ENCODE measurements at places on chromosomes 1 and 21. TPM values are rescaled to one million over a fixed set of nuclear protein-coding genes. Genes with fewer than 3 reads are reported as not detected.

DNA sequence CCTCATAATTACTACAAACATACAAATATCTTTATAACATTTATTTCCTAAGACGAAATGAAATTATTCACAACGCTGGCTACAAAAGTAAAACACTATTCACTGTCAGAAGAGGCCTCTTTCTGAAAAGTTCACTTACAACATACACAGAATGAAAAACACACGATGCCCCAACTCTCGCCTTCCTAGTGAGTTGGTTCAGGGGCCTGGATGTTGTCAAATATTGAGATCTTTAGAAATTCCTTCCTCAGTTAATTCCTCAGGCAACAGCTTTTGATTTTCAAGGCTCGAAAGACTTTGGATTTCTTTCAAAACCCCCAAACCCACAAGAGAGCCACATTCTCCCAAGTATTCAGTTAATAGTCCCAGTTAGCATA, 14.2 kb upstream of the KCNE1 start:
- DNase-seq, result no peak

- DNase-seq, result no peak
Measured at GRCh38 chr21:45888386-45889009, 93.1 kb upstream of the COL6A1 start.

Gene PPM1J
- 2.4 TPM for total RNA-seq

DNA sequence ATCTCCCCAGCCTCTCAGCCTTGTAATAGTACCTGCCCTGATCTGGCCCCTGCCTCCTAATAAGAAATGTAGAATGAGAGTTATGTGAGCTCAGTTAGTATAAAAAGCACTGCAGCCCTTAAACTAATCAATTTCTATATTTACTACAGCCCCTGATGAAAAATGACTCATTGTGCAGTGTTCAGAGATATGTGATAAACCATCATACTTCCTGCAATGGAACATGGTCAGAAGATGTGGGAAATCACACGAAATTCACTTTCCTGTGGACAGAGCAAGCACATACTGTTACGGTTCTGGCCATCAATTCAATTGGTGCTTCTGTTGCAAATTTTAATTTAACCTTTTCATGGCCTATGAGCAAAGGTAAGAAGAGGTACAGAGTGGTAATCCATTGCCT, 176.8 kb upstream of the PDE4B start:
- no peak for DNase-seq

DNA sequence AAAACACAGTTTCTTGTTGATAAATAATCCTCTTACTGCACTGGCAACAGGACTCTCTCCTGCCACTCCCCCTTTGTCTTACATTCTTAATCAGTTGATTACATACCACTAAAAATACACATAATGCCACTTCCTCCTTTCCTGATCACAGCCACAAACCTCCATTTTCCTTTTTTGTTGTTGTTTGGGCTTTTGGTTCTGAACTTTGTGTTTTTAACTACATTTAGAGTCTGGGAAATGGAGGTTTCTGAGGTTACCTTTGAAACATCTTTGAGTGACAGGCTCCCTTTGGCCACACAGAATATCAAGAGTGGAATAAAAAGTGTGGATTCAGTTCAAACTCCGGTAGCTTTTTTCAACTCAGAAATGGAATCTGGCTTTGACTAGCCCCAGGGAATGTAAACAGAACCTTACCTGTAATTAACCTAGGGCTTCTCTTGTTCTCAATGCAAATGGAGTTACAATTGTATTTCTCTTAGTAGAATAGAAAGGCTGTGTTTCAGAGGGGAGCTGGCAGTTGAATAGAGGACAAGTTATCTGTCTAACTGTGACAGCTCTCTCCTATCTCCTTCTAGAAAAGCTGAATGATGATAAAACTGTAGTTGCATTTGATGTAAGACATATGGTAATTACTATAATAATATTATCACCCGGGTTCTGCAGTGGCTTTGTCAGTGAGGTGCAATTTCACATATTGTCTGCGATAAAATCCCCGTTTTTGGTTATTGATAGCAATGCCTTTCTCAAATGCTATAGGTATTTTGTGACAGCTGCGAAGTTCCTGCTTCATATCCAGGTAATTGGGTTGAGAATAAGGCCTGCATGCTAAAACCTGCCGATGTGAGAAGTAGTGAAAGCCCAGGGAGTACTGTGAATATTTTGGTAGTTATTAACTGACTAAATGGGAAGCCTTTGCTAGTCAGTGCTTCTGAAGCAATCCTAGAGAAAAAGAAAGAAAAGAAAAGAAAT, 66.9 kb downstream of the ST6GALNAC5 start:
- DNase-seq, result no peak

DNA sequence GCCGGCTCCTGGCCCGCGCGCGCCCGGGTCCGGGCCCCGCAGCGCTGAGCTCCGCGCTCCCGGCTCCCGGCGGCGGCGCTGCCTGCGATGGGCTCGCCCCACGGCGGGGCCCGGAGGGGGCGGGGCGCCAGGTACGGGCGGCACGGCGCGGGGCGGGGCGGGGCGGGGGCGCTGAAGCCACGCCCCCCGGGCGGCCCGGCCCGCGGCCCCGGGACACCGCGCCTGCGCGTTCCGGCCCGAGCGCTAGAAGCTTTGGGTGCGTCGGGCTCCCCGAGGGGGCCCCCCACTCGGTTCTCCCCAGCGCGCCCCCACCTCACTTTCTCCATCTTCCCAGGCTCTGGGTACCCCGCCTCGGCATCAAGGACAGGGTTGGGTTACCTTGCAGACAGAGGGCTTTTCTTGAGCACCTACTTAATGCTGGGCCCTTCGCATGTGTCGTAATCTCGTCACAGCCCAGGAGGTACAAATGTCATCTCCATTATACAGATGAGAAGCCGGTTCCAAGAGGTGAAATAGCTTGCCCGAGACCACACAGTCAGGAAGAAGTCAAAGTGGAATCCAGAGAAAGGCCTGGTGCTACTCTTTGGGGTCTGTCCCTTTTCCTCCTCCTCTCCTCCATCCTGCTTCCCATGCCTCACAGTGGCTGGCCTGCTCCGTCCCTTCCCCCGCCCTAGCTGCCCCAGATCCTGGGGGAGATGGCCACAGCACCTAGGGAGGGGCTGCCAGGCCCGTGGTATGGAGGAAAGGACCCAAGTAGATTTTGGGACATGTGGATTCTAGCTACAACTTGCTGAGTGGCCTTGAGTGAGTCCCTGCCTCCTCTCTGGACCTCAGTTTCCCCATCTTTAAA, 46.5 kb downstream of the RAP1GAP start:
- no peak for DNase-seq

Gene PRKAA2
- 0.10 TPM for total RNA-seq

DNA sequence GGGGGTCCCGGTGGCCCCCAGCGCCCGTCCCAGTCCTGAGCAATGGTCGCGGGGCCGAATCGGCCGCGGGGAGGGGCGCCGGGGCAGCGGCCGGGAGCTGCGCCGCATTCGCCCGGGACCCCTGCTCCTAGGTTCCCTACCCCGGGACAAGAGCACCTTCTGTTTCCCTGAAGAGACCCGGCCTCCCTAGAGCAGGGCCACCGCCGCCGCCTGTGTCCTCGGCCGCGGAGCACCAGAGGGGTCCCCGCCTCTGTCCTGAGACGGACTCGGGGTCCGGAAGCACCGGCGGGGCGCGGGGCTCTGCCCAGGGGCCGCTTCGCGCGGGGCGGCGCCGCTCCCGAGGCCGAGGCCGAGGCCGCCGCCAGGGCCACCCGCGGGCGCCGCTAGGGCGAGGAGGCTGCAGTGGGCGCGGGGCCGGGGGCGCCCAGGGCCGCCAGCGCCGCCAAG, 157.9 kb downstream of the CASZ1 start:
- DNase-seq, result no peak

DNA sequence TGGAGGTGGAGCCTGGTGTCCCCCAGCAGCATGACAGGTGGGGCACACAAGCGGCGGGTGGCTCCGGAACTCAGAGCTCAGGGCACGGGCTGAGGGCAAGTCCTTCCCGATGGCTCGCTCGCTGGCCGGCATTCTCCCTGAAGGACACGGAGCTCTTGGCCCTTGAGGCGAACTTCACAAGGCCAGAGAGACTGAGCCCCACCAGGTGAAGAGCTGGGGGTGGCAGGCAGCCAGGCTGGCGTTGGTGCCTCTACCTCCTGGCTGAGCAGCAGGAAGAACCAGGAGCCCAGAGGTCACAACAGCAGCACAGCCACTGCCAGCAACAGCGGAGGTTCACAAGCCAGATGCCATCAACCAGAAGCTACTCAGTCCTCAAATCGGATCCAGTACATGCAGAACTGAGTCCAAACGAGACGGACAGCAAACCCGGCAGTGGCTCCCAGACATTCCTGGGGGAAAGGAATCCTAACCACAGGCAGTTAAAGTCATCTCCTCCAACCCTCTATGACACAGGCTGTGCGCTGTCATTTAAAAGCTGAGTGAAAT, 54.1 kb downstream of the NPHP4 start:
- no peak for DNase-seq

GRCh38 chr1:34403156-34403555, 226.4 kb downstream of the C1orf94 start:
- DNase-seq, result no peak

Gene CFAP57
- 1.5 TPM for total RNA-seq

GRCh38 chr1:167342846-167343245, 122.2 kb downstream of the POU2F1 start:
- DNase-seq, result no peak

DNA sequence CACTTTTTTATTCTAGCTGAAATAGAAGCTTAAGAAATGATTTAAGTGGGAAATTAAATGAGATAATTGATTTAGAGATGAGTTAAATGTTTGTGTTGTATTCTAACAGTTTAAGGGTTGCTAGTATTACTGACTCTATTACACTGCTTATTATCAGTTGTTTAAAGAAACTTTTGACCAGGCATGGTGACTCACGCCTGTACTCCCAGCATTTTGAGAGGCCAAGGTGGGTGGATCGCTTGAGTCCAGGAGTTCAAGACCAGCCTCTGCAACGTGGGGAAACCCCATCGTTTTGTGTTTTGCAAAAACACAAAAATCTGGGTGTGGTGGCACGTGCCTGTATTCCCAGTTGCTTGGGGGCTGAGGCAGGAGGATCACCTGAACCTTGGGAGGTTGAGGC, 14.2 kb downstream of the CLIC4 start:
- DNase-seq, result no peak

- no peak for DNase-seq
Measured at GRCh38 chr1:206502812-206503211, 4.5 kb upstream of the RASSF5 start.

DNA sequence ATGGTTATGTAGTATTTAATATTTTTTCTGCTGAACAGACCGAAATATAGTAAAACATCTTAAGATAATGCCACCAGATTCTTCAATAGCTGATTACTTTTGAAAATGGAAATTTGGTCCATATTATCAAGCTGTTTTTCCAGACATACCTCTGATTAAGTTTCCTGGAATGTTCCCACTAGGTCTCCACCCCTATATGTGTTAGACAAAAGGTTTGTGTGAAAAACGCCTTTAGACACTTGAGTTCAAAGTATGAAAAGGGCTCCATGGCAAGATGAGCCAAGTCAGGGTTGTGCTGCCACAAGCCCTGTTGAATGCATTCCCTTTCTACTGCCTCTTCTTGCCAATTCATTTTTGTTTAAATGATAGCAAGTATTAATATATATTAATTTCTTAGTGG, 52.7 kb downstream of the ZBTB17 start:
- DNase-seq, result no peak

Gene SH2D1B
- not detected for total RNA-seq

GRCh38 chr1:229286099-229286766, 15.3 kb downstream of the RAB4A start:
- DNase-seq, result no peak

Gene ZBTB8A
- total RNA-seq, result 2.6 TPM

Measured in MG63 (cell line).